Cardiac muscle cell (in vitro differentiated cells and primary cell): ENCODE measurements at places on chromosomes 1 and 21.
A peak's percentile ranks its signal among the peaks of the same experiment; 100 is the strongest.

GRCh38 chr1:29876902-29877301, 640.6 kb downstream of the PTPRU start:
- no peak for DNase-seq

GRCh38 chr1:157371826-157372225, 180.5 kb downstream of the FCRL5 start:
- no peak for DNase-seq

DNA sequence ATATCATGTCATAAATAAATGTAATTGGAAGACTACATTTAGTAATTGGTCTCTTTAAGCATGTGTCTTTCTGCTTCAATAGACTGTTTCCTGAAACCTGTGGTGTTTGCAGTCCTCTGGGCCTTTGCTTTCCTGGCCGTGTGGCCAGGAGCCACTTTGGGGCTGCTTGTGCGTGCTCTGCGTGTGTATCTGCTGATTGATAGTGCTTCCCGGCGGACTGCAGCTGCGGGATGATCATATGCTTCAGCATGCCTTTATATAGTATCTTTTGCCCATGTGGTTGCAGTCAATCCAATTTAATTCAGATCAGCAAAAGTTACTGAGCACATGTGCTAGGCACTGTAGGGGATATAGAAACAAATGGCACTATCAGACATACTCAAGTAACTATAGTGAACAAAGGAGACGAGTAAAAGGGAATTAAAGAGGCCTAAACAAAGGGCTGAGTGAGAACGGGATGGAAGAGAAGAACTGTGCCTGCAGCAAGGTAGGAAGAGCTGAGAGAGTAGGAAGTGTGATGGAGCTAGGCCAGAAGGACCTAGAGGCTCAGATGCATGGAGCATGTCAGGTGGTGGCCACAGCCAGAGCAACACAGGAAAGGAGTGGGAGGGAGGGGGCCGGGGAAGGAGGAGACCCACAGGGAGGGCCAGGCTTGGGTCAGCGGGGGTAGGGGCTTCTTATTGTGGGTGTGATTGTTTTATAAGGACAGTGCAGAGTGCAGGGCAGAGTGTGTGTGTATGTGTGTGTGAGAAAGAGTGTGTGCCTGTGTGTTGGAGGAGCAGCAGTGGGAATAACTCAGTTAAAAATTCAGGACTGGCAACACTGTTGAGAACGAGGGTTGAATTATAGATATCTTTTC, 27.2 kb upstream of the TTF2 start:
- DNase-seq: no peak

- DNase-seq: no peak
Observed at GRCh38 chr1:37731312-37732019, 33.5 kb downstream of the EPHA10 start.

- peak; percentile 68 for DNase-seq
Observed at GRCh38 chr1:62295921-62296491, 23.2 kb downstream of the KANK4 start.

DNA sequence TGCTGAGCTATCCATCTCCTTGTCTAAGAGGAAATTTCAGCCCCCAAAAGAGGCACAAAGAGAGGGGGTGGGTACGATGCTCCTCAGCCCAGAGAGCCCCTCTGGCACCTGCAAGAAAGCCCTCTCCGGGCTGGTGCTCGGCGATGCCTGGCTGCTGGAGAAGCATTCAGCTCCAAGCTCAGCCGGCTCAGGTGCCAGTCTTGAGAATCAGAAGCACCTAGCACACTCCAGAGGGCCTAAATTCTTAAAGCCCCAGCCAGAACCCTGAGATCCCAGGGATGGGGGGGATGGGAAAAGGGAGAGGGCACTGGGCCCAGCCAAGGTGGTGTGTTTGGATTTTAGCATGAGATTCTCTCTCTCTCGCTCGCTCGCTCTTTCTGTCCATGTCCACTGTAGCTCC, 2.9 kb downstream of the GRIK3 start:
- no peak for DNase-seq

DNA sequence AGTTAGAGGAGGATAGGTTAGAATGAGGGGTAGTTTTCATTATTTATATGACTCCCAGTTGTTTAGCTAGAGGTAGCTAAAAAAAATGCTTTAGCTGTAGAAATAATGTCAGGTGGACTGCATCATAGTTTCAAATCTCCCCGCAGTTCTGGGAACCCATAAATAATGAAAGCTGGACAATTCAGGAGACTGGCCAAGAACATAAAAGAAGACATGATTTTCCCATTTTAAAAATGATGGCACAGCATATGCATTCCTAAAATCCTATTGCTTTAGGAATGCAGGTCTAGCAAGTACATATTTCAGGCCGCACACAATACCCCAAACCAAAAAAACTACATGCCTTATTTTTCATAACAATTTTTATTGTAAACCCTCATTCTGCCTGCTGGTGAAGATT, 143.3 kb downstream of the CTH start:
- DNase-seq: no peak

DNA sequence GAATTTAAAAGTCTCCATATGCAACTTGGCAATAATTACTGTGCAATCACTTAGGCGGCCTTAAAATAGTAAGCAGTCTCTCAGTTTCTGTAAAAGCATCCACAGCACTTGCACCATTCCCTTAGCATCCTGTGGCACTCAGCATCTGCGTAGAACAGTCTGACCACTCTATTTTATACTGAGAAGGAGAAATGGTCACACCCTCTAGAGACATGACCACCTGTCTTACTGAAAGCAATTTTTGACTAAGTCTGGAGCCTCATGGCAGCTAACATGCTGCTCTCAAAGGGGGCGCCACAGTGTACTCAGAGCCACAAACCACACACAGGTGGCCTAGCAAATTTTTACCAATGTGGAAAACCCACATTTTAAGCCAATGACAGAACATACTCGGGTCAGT, 62.0 kb downstream of the KCNK1 start:
- DNase-seq: no peak

DNA sequence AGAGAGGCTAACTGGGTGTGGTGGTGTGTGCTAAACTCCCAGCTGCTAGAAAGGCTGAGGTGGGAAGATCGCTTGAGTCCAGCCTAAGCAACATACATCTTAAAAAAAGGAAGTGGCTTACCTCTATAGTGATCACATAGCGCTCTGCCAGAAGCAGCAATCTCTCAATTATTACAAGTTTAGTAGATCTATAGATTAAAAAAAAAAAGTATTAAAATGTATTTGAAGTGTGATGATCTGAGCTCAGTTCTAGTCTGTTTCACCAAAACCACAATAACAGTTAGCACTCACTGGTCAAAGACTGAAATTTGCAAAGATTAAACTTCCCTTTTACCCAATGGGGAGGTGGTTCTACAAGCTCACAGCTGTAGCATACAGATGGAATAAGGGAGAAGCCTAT, 76.3 kb downstream of the USP24 start:
- no peak for DNase-seq

GRCh38 chr1:184225283-184226099, 161.3 kb upstream of the C1orf21 start:
- DNase-seq: no peak

DNA sequence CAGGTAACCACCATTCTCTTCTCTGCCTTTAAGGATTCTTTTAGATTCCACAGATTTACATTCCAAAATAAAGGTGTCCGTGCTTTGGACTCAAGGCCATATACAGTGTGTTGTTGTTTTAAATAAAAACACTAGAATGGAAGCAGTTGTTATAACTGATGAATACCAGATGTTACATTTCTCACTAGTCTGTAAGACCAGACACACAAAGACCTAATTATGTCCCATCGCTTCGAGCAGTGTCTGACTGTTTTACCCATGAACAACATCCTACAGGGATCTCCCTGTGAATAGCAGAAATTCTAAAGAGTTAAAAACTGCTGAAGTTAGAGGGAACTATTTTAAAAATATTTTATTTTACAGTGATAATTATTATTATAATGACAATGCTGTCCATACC, 574.7 kb upstream of the ZP4 start:
- DNase-seq: no peak

DNA sequence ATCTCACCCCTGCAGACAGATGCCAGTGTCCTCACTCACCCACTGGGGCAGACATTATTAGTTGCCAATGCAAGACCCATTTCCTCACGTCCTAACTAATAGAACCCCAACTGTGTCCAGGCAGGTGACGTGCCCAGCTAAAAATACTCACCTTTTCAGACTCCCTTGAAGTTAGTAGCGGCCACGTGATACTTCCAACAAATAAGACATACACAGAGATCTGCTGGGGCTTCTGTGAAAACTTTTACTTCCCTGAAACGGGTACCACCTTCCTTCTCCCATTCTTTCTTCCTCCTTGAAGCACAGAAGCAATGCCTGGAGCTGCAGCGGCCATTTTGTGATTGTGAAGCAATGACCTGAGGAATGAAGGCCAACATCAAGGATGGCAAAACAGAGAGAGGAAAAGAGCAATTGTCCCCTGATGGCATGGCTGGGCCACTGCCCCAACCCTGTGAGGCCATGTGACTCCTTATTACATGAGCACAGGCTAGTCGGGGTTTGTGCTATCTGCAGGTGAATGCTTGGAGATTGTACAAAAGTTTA, 74.4 kb upstream of the TMPRSS2 start:
- DNase-seq: no peak

DNA sequence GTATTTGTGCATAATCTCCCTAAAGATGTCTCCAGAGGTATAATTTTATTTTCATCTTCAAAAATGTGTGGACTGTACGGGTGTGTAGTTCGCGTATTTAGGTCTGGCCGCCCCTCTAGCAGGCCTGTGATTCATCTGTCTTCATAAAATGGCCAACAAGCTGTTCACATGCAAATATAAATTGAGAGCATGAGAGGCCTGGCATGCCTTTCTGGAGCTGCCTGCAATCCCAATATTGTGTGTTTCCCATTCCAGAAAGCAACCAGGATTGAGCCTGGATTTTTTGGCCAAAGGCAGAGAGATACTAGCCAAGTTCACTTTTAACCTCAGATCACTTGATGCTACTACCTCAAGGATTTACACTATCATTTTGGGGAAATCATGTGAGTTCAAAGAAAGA, 197.2 kb downstream of the NFIA start:
- peak; percentile 4 for DNase-seq

GRCh38 chr1:160009081-160009480, 22.7 kb downstream of the PIGM start:
- DNase-seq: no peak

- no peak for DNase-seq
Observed at GRCh38 chr1:3465091-3465934, 10.8 kb downstream of the ARHGEF16 start.

DNA sequence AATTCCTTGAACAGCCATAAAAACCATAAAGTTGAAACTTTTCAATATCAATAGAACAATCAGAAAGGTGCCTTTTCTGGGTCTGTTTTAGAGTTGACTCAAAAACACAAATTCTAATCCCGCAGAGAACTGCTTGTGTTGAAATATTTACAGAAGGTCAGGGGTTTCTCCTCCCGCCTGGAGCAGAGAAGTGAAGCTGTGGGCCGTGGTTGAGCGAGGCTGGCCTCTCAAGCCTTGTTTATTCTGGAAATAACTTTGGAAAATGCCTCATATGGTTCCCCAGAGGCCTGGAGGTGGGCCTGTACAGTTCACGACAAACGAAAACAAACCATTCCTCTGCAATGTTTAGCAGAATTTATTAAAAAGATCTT, 90.8 kb upstream of the ERRFI1 start:
- DNase-seq: no peak

DNA sequence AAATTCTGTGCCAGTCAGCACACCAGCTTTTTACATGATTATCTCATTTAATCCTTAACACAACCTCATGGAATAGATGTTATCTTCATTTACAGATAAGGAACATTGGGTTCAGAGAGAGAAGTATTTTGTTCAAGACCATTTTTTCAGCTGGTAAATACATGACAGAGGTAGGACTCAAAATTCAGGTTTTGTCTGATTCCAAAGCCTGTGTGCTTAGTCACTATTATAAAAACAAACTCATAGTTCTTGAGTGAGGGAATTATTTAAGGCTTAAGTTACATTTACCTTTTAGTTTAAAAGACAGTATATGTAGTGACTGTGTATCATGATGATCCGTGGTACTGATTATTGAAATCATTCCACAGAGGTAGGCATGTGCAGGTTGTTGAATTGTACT, 125.2 kb downstream of the MAGI3 start:
- DNase-seq: no peak

GRCh38 chr1:38833146-38833545, 26.4 kb downstream of the RRAGC start:
- no peak for DNase-seq

DNA sequence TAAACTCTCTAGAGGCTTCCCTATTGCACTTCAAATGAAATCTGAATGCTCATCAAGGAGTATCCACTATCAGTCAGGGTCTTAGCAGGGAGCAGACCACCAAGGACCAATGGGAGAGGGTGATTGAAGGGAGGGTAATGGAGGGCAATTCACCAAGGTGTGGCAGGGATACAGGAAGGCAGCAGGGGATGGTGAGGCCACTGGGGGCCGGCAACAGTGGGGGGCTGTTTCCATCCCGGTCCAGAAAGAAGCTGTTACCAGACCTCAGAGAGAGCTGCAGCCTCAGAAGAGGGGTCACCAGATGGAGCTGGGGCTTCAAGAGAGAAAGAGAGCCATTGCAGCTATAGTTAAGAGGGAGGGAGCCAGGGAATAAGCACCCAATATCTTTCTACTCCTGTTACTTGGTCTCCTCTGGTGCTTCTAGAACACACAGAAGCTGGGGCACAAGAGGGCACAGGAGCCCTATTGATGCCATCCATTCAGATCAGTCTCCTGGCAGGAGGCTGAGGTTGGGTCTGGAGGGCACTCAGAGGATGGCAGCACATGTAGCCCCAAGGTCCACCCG, 417.6 kb downstream of the PTPRU start:
- DNase-seq: no peak

GRCh38 chr21:40020651-40021050, 153.4 kb downstream of the PCP4 start:
- no peak for DNase-seq

DNA sequence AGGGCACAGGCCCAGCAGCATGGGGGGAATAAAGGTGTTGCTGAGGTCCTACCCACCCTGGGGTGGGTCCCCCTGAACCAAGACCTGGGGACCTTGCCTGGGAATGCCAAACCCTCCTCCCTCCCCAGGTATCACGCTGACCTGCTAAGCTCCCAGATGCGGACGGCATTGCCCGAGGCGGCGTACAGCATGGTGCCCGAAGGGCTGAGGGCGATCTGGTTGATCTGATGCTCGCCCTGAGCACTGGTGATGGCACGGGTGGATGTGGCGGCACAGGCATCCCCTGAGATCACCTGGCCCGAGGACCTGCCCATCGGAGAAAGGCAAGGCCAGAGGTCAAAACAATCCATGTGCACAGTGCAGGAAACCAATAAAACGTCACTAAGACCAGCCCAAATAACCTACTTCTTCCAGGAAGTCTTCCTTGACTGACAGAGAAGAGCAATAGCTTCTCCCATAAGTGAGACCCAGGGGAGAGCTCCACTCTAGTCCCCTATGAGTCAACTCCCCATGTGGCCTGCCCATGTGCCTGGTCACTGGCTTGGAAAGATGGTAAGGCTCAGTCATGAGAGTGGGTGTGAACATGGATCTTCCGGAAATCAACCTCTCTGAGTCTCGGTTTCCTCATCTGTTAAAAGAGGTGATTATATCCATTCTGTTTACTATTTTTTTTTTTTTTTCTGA, 46.3 kb downstream of the KIF21B start:
- no peak for DNase-seq

- no peak for DNase-seq
Observed at GRCh38 chr1:220222939-220223338, 49.3 kb downstream of the RAB3GAP2 start.

- no peak for DNase-seq
Observed at GRCh38 chr1:200542162-200542561, 78.4 kb downstream of the KIF14 start.

GRCh38 chr1:152535774-152536173, 21.5 kb downstream of the CRCT1 start:
- no peak for DNase-seq
